ENCODE measurements at places on chromosomes 6 and 20.

GRCh38 chr6:7887278-7887991 is 23.2 kb downstream of the TXNDC5 start:
- DNase-seq = no peak

DNA sequence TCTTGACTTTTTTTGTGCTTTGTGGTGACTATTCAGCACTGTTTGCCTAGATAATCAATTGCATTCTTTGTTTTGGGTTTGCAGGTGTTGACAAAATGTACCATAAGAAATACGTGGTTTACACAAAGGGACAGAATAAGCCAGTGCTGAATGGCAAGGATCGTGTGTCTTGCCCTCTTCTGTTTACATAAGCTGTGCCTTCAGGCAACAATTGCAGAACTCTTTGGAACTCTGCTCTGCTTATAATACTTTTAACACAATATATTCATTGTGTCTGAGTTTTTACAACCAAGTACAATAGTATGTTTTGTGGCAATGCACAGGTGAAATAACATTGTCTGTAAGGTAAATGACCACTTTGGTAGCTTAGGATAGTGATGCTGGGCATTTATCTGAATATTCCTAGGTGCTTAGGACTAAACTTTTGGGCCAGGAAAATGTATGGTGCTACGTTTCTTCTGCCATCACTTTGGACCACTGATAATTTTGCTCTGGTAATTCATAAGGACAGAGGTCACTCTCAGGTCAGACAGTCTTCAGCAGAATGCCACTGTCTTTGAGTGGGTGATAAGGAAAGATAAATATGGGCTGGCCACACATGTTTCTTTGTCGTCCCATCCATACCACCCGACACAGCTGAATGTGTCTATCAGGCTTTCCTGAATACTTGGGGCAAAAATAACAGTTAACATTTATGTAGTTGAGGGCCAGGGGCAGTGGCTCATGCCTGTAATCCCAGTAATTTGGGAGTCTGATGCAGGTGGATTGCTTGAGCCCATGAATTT is 344.6 kb upstream of the IMPG1 start:
- DNase-seq = no peak

DNA sequence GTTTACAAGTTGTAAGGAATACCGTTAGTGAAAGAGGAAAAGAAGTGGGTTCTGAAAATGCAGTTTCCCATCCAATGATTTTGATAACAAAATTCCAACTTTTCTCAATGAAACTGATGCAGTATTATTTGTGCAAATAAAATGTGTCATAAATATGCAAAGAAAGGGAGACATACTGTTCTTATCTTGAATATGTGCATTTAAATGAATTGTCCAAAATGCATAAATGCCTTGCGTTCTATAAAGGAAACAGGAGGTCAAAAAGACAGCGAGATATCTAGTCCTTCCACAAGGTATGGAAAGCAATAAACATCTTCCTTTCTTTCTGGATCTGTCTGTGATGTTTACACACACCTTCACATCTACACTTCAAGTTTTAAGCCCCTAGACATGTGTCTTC is 54.6 kb upstream of the ISM1 start:
- DNase-seq = no peak

GRCh38 chr6:105645156-105645555 is 242.3 kb upstream of the PREP start:
- no peak for DNase-seq

DNA sequence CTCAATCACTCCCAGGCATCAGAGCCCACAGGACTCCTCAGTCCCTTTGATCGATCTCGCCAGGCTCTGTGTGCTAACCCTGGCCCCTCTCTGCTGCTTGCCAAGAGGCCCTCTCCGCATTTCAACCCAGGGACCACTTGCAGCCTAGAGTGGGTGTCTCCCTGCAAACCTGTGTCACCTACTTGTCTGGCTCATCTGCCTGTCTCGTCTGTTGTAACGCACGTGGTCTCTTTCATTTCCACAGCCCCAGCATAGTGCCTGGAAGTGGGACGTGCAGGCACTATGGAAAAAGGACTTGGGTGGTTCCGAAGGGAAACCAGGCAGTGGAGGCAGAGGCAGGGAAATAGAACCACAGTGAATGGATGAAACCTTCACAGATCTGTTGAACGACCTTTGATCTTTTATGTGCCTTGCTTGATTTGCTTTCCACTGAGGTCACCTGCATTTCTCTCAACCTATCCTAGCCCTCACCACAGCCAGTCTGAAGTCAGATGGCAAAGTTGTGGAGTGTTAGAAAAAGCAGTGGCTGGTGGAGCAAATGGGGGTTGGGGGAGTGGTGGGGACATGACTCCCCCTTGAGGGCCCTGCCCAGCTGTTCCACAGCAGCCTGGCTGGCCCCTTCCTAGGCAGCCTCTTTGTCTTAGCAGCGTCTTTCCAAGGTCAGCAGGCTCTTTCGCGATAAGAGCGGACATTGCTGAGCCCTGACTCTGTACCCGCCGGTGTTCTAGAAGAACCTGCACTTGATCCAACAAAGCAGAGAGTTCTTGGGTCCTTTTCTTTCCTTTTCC is 55.8 kb upstream of the TAGAP start:
- no peak for DNase-seq

DNA sequence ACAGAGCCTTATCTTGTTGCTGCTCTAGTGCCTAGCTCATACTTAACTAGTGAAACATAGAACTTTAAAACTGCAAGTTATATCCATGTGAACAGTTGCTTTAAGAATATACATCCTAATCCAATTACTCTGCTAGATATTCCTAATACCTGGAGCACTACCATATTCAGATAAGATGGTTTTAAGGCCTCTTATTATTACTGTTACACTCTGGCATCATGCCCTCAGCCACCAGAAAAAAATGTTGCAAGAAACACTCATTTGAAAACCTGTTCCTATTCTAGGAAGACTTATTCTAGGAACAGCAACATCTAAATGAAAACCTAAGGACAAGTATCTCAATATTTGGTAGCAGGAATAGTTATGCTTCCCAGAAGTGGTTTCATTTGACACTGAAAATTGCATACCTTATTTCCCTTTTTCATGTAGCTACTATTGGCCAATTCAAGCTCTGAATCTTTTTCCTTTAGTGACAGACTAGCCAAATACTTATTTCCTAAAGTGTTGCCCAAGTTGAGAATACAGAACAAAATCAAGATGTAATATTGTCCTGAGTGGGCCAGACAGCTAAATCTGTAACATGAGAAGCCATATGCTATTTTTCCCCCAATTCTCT is 4.8 kb upstream of the MTFR2 start:
- DNase-seq = no peak

- no peak for DNase-seq
These were observed 2.9 kb upstream of the CST1 start for GRCh38 chr20:23753589-23753988.

GRCh38 chr6:97100696-97101095 is 176.2 kb downstream of the KLHL32 start:
- no peak for DNase-seq

DNA sequence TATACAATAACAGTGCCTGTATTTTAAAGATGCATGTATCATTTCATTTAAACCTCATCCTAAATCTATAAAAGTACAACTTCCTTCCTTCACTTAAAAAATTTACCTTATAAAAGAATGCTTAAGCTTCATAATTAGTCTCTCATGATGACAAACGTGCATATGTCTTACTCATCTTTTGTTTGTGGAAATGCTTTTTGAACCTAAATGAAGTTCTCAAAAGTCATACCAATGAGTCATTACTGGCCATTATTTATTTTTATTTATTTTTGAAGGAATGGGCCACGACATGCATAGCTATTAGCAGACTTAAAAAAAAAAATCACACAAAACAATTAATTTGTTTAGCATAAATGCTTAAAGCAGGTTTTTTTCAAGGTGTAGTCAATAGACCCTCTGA is 3.7 kb downstream of the TFB1M start:
- DNase-seq = no peak

DNA sequence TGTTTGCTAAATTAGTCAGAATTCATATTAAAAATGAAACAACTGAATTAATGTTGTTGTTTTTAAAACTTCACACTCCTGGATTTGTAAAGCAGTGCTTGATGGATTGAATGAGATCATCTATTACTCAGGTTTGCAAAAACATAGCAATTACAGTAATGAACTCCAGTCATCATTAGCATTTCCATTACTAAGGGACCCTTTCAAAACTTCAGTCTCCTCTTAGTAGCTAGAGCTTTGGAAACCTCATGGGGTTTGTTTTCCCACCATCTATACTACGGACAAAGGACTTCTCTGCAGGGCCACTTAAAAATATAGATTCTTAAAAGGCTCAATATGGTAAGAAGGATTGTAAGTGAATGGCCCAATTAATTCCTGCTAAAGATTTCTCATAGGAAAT is 209.9 kb upstream of the PRND start:
- DNase-seq = no peak

GRCh38 chr6:18420328-18420727 is 33.2 kb downstream of the RNF144B start:
- no peak for DNase-seq

- DNase-seq = no peak
These were observed 177.9 kb downstream of the TFAP2C start for GRCh38 chr20:56806952-56807517.

- DNase-seq = no peak
These were observed 37.1 kb downstream of the EYA2 start for GRCh38 chr20:46931699-46932098.

DNA sequence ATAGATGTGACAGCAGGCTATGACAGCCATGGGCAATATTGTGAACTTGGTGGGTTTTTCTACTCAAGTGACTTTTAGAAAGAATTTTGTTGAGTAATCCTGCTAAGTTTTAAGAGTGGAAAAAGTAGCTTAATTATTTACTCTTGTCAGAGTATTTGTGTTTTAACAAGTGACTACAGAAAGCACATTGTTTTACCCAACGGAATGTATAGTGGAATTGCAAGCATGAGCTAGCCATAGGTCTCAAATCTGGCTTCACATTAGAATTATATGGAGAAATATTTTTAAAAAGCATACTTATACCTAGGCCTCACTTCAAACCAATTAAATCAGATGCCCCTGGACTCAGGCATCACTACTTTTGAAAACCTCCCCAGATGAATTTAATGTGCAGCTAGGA is 35.5 kb upstream of the GOPC start:
- no peak for DNase-seq

GRCh38 chr20:4726710-4727397 is 5.1 kb downstream of the PRND start:
- no peak for DNase-seq

DNA sequence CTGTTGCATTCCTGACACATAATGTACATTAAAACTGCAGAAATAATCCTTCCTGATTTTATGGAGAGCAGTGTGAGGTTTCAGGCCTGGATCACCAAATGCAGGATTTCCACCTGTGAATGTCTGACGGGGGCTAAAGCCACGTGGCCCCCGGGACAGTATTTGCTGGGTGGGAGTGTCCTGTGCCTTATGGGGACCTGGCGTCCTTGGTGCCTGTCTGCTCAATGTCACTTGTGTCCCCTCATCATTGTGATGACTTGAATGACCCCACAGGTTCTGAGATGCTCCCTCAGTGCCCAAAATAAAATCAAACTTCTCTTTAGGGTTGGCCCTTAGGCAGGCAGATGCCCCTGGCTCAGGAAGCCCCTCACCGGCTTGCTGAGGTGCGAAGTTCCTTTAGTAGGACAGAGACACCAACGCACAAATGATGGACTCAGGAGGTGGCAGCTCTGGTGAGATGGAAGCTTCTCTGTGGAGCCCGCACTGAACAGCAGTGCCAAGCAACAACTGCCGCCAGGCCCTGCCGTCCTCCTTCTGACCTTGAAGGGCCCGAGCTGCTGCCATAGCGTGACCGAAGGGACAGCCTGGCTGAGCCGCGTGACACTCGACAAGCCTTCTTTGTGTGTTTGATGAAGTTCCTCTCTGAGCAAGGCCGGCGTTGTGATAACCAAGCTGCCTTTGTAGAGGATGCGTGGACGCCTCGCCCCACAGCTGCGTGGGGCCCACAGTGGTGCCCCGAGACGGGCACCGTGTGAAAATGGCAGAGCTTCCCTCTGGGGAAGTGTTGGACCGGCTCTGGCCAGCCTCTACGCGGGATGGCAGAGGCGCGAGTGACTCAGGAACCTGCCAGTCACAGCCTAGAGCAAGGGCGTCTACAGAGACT is 30.9 kb downstream of the FRMD1 start:
- DNase-seq = no peak

- DNase-seq = no peak
These were observed 13.3 kb downstream of the ZSCAN31 start for GRCh38 chr6:28322661-28323060.

GRCh38 chr20:58544891-58545290 is 29.7 kb upstream of the APCDD1L start:
- DNase-seq = no peak

DNA sequence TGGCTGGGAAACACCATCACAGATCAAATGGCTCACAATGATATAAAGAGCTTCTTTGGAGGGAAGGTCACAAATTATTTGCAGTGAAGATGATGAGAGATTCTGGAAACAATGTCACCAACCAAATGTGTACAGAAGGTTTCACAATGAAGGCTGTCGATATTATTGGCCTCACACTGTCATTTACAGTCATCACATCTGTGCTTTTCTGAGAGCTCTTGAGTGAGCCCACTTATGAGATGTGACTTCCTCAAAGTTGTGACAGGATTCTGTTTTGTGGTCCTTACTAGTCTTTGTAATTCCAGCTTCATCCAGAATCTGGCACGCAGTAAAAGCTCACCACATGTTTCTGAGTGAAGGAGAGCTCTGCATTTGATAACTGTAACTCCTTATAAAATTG is 133.6 kb downstream of the LMBRD1 start:
- no peak for DNase-seq

DNA sequence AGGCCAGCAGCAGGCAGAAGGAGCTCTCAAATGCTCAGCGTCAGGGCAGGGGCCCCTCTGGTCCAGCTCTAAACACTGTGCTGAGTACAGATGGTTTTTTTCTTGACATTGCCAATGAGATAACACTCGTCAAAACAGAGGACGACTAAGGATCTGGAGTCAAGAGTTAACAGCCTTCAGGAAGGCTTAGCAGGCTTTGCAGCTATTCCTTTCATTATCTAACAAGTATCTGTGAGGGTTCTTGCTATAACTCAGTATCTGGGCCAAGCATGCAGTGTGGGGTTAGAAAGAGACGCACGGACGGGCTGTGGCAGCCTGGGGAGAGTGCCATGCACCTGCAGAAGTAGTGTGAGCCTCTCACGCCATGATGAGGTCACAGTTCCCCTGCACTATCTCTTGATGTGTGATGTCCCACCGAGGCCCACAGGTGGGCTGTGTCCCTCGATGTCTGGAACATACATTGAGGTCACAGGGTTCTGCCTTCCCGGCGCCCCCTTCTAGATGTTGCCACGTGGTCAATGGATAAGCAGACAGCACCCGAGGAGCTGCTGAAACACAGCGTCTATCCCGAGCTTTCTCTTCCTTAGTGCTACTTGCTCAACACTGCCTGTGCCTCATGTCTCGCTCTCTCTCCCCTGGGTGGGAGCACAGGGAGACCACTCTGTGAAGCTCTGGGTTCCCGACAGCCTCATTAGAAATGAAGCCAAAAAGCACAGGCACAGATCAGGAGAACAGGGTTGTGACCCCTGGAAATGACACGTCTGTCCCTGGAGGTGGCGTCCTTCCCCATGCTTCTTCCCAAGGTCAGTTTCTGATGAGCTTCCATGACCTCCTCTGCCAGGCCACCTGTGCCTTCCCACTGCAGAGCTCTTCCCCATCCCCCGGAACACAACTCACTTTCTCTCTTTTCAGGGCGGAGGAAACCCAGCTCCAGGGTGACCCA is 85.5 kb upstream of the RPS6KA2 start:
- DNase-seq = no peak

Measured in COLO829 (cell line).